ENCODE measurements at places on chromosomes 11 and 22. TPM values are rescaled to one million over a fixed set of nuclear protein-coding genes. Genes with fewer than 3 reads are reported as not detected.
A peak's percentile ranks its signal among the peaks of the same experiment; 100 is the strongest.

DNA sequence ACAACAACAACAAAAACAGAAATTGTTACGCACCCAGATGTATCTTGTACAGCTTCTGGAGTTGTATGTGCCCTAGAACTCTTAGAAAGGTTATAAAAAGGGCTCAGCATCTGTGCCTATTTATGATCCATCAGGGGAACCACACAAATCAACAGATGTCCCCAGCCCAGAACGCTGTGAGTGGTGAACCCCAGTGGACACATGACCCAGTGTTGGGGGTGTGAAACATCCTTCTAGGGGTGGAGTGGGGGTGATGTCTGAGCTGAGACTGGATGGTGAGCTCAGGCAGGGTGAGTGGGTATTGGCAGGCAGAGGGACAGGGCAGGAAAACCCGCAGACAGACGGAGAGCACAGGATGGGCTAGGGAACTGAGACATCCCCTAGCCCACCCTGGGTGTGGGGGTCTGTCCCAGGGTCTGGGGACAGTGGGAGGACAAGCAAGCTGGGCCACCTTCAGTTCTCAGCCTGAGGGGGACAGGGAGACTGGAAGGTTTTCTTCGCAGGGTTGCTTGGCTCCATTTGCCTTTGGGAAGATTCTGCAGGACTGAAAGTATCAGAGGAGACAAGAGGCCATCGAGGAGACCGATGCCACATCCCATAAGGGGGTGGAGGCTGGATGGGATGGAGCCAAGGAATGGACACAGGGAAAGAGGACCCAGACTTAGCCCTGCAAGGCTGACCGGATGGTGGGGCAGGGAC lies 5.8 kb upstream of the EMID1 start:
- H3K27ac ChIP-seq = no peak overlapping the region
- H3K4me1 ChIP-seq = peaks cover 40% of the 10 kb centered on the region
- no peak overlapping the region for H3K4me3 ChIP-seq
- DNase-seq = no peak
- H3K27me3 ChIP-seq = no peaks in the 10 kb centered on the region
- no peaks in the 10 kb centered on the region for H3K36me3 ChIP-seq

- no peak overlapping the region for H3K27ac ChIP-seq
- no peaks in the 10 kb centered on the region for H3K27me3 ChIP-seq
- DNase-seq = no peak
- H3K36me3 ChIP-seq = no peaks in the 10 kb centered on the region
Measured at GRCh38 chr22:35892192-35892591, 136.4 kb downstream of the RBFOX2 start.

DNA sequence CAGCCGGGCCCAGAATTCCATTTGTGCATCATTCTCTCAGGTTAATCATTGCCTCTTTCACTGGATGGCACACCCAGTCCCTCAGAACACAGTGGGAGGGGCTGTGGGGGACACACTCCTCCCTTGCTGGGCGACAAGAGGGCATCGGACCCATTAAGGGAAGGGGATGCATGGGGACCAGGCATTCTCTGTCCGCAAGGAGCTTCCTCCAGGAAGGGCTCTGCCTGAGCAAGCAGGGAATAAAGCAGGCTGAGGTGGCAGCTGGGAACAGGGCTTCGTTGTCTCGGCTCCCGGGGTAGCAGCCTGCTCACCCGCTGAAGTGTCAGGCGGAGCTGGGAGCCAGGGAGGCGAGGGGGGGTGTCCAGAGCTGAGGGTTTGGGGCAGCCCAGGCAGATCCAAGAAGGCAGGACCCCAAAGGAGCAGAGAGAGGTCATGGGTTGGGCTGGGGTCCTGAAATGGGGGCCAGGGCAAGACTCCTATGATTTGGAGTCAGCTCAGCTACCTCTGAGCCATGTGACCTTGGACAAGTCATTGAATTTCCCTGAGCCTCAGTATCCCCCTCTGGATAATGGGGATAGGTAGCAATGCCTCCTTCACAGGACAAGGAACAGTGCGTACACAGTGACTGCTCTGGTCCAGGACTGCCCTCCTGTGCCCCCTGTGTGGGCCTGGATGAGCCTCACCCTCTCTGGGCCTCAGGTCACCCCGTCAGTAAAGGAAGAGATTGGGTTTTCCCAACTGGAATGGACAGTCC lies 1.4 kb downstream of the GAL3ST1 start:
- no peaks in the 10 kb centered on the region for H3K27me3 ChIP-seq
- no peak for DNase-seq
- H3K27ac ChIP-seq = no peak overlapping the region
- H3K4me1 ChIP-seq = no peaks in the 10 kb centered on the region

GRCh38 chr11:1557904-1558774 lies 13.9 kb downstream of the DUSP8 start:
- no peaks in the 10 kb centered on the region for H3K36me3 ChIP-seq
- no peak overlapping the region for H3K27ac ChIP-seq
- DNase-seq = no peak
- H3K4me3 ChIP-seq = no peak overlapping the region

- DNase-seq = no peak
- no peak overlapping the region for H3K4me3 ChIP-seq
- no peaks in the 10 kb centered on the region for H3K27me3 ChIP-seq
- no peaks in the 10 kb centered on the region for H3K36me3 ChIP-seq
Measured at GRCh38 chr11:83813296-83813695, 527.1 kb upstream of the CCDC90B start.

DNA sequence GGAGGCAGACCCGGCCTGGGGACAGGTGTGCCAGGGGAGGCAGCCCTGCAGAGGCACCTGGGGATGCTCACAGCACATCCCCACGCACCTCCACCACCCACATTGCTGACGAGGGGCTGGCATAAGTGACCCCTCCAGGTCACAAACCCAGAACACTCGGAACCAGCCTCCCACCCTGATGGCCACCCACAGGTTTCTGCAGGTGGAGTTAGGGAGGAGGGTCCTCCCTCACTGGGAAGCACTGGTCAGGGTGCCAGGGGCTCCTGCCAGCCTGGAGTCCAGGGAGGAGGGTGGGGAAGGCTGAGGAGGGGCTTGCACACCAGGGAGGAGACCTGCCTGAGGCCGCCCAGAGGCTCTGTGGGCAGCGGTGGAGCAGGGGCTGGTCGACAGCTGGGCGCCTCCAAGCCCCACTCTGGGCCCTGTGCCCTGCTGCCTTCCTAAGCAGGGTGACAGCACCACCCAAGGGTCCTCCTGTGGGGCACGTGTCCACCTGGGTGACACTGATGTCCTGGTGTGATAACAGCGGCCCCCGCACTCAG lies 51.0 kb upstream of the CARS1 start:
- H3K4me1 ChIP-seq = no peaks in the 10 kb centered on the region
- H3K27me3 ChIP-seq = no peaks in the 10 kb centered on the region
- no peak overlapping the region for H3K4me3 ChIP-seq
- DNase-seq = no peak
- no peaks in the 10 kb centered on the region for H3K36me3 ChIP-seq

The P2RX6 gene
- total RNA-seq = not detected

DNA sequence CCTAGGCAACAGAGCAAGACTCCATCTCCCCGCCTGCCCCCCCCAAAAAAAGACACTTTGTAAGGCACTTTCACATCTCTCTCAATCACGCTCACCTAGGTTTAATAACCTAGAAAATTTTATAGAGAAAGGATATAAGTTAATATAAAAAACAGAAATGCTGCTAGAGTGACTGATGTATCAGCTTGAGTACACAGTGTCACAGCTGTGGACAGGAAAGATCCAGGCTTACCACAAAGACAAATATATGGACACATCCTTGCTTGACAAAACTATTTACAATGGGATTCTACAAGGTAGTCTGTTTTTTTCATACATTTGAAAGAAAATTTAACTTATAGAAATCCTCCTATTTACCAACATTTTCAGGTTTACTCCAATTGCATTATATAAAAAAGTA lies 96.7 kb downstream of the ABTB2 start:
- H3K27ac ChIP-seq = no peak overlapping the region
- H3K4me3 ChIP-seq = no peak overlapping the region
- H3K4me1 ChIP-seq = no peaks in the 10 kb centered on the region
- no peak for DNase-seq

- H3K36me3 ChIP-seq = peaks cover 2% of the 10 kb centered on the region
- H3K27ac ChIP-seq = no peak overlapping the region
- H3K4me1 ChIP-seq = no peaks in the 10 kb centered on the region
- H3K4me3 ChIP-seq = no peak overlapping the region
Measured at GRCh38 chr11:35208795-35209194, 69.8 kb downstream of the CD44 start.

The FOLH1 gene
- not detected for total RNA-seq

DNA sequence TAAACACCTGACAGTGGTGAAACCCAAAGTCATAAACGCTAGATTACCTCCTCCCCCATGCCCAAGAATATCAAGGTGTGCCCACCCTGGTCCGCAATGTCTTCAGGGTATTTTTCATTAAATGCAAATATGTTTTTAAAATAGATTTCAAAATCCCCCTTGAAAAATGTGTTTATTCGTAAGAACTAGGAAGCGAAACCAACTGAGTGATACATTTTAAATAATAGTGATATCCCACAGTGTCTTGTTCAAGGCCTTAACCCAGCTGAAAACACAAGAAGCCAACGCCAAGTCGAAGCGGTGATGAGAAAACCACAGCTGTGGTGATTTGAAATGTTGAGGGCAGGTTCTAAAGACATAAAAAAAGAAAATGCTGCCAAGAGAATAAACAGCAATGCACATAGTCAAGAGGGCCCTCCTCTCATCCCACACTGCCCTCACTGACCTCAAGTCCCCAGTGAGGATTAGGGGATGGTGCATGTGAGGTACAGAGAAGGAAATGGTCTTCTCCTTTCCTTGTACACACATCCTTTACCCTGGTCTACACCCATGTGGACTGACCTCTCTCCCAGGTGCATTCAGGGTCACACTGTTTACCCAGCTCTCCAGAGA lies 25.5 kb downstream of the KCNJ1 start:
- peaks cover 29% of the 10 kb centered on the region for H3K4me1 ChIP-seq
- no peaks in the 10 kb centered on the region for H3K27me3 ChIP-seq
- no peaks in the 10 kb centered on the region for H3K36me3 ChIP-seq
- H3K4me3 ChIP-seq = no peak overlapping the region
- peak overlapping the region; percentile 57 for H3K27ac ChIP-seq

The CCDC157 gene
- 1.4 TPM for total RNA-seq

The OR4A5 gene
- total RNA-seq = not detected

DNA sequence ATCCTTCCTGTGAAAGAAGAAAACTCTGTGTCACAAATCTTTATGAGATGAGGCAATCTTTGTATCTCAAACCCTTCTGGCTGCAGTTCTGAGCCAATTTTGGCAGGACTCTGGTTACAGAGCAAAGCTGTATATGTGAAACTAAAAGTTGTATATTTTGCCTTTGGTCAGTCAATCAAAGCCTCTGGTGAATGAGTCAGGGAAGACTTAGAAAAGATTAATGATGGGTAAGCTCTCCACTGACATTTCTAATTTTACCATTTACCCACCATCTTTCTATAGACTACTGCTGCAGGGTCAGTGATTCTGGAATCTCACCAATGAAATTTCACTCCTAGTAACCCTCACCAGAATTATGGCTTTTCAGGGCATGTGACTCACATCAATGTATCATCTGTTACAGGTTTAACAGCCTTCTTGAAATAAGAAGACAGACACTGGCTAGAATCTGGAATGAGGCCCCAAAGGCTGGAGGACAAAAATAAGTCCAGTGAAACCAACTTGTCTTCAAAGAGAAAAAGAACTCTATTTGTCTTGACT lies 43.3 kb downstream of the USP35 start:
- no peak overlapping the region for H3K4me3 ChIP-seq
- H3K4me1 ChIP-seq = peaks cover 16% of the 10 kb centered on the region
- H3K36me3 ChIP-seq = no peaks in the 10 kb centered on the region

The GLYAT gene
- 0.18 TPM for total RNA-seq

GRCh38 chr11:92104349-92104748 lies 120.3 kb upstream of the FAT3 start:
- H3K27me3 ChIP-seq = no peaks in the 10 kb centered on the region
- H3K4me1 ChIP-seq = no peaks in the 10 kb centered on the region
- H3K4me3 ChIP-seq = no peak overlapping the region
- H3K27ac ChIP-seq = no peak overlapping the region
- H3K36me3 ChIP-seq = no peaks in the 10 kb centered on the region

DNA sequence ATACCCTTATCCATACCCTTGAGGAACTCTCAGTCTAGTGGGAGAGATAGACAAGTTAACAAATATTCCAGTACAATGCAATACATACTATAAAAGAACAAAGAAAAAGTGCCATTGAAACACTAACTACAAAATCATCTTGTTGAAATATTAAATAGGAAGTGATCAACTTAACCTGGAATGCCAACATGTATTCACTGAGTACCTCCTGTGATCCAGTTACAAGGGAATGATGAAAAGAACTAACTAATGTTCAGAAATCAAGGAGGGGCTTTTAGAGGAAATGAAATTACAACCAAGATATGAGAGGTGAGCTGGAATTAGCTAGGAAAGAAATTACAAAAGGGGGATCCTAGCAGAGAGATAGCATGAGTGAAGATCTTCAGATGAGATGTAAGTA lies 6.2 kb upstream of the FIBIN start:
- no peak overlapping the region for H3K4me3 ChIP-seq
- no peaks in the 10 kb centered on the region for H3K4me1 ChIP-seq
- DNase-seq = no peak
- H3K27ac ChIP-seq = no peak overlapping the region

DNA sequence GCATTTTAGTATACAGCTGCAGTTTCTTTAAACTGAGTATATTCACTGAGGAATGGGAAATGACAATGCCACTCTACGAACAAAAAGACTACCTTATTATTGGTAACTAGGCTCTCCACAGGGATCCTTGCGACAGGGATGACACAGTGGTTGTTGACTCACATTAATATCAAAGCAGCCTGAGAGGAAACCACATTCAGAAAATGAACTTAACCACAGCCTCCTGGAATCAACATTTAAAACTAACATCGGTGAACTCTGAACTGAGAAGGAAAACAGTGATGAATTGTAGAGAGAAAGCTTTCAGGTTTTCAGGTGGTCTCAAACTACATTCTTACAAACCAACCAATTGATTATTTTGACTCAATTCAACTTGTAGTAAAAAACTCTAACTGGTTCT lies 90.3 kb upstream of the MTMR2 start:
- DNase-seq = peak; percentile 36
- peak overlapping the region; percentile 28 for H3K27ac ChIP-seq
- no peaks in the 10 kb centered on the region for H3K27me3 ChIP-seq
- H3K4me3 ChIP-seq = peak overlapping the region; percentile 23

- no peaks in the 10 kb centered on the region for H3K36me3 ChIP-seq
- H3K4me1 ChIP-seq = no peaks in the 10 kb centered on the region
- no peak overlapping the region for H3K4me3 ChIP-seq
- H3K27ac ChIP-seq = no peak overlapping the region
Measured at GRCh38 chr11:37948258-37948657, 1350.2 kb upstream of the RAG2 start.

- H3K4me1 ChIP-seq = no peaks in the 10 kb centered on the region
- H3K27ac ChIP-seq = no peak overlapping the region
- DNase-seq = no peak
- H3K36me3 ChIP-seq = no peaks in the 10 kb centered on the region
Measured at GRCh38 chr11:10991393-10991792, 133.5 kb upstream of the ZBED5 start.

The CDHR5 gene
- not detected for total RNA-seq

The INCENP gene
- 96.8 TPM for total RNA-seq

The TMEM86A gene
- not detected for total RNA-seq

- H3K36me3 ChIP-seq = no peaks in the 10 kb centered on the region
- no peak overlapping the region for H3K4me3 ChIP-seq
- no peak overlapping the region for H3K27ac ChIP-seq
- H3K4me1 ChIP-seq = no peaks in the 10 kb centered on the region
Measured at GRCh38 chr11:17658211-17658610, 61.2 kb upstream of the MYOD1 start.
